Cortex of kidney (tissue), 1 donor: ENCODE measurements at places on chromosomes 7 and 10.

DNA sequence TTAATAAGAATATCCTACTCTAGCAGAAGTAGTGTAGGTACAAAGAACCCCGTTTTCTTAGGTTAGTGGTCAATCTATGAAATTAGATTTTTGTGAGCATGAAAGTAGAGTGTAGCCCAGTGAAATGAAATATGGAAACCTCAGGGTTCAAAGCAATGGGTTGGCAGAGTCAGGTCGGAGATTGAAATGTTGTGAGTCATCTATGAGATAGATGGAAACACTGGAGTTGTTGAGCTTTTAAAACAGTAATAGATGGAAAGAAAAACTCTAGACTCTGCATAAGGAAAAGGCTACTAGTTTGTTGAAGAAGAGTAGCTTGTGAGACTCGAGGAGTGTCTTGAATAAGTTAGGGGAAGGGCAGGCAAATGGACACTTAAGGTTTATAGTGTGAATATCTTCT is 251.9 kb downstream of the EXOC4 start:
- no peak for DNase-seq

DNA sequence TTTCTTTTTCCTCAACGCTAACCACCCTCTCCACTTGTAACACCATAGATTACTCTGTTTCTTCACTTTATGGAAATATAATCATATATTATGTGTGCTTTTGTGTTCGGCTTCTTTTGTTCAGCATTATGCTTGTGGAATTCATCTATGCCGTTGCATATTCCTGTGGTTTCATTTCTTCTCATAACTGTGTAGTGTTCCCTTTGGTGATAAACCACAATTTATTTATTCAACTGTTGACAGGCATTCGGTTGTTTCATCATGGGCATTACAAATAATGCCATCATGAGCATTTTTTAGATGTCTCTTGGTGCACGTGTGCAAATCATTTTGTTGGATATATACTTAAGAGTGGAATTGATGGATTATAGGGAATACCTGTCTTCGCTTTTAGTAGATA is 12.1 kb downstream of the AVL9 start:
- DNase-seq, result no peak

- no peak for DNase-seq
These were observed 71.6 kb downstream of the HERPUD2 start for GRCh38 chr7:35623381-35623780.

- no peak for DNase-seq
These were observed 506 bp downstream of the CTTNBP2 start for GRCh38 chr7:117872561-117873309.

DNA sequence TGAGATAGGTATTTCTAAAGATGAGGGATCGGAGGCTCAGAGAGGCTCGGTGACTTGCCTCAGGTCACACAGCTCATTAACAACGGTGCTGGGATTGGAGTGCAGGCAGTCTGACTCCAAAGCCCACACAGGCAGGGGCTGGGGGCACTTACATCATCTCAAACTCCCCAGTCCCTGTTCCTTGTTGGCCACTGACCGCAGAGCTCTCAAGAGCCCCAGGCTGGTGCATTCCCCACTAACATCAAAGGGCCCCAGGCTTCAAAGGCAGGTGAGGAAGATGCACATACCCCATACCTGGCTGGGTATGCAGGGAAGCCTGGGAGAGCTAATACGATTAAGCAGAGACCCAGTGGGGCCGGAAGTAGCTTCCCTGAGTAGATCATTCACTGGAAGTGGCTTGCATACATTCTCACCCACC is 13.7 kb upstream of the NODAL start:
- DNase-seq, result no peak

DNA sequence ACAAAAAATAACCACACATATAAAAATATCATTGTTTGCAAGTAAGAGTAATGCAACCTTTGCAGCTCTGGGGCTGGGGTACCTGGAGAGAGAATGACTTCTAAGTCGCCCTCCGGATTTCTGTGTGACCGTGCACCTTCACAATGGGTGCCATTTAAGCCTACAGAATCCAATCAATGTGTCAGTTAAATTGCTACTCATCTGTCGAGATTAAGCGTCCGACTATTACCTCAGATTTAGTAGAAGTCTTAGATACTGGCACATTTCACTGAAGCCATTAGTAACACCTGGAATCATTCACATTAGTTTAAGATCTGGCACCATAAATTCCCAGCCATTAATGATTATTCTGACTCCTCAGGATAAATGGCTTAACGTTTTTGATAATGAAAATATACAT is 507.3 kb upstream of the MGMT start:
- no peak for DNase-seq

- DNase-seq, result no peak
These were observed 598.1 kb downstream of the SH2D4B start for GRCh38 chr10:81135851-81136250.

DNA sequence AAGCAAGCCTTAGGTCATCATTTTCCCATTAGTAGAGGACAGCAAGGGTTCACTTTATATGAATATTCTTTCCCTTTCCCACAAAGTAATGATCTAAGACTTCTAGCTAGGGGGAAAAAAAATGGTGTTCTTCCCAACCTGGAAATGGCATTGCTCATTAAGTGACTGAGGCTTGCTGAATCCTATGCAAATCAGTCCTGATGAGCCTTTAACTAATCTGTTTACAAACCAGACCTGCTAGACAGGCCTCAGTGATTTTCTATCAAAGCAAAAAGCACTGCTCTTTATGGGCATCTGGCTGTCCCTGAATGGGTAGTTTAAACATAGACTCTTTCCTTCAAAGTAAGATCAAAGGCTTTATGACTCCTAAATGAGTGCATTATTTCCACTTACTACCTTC is 146.3 kb downstream of the HIBADH start:
- DNase-seq, result no peak

GRCh38 chr7:64637521-64638445 is 28.1 kb upstream of the ZNF107 start:
- no peak for DNase-seq

GRCh38 chr7:32018845-32019578 is 51.2 kb downstream of the PDE1C start:
- DNase-seq, result no peak

GRCh38 chr10:104630731-104631130 is 10.4 kb upstream of the SORCS3 start:
- no peak for DNase-seq

DNA sequence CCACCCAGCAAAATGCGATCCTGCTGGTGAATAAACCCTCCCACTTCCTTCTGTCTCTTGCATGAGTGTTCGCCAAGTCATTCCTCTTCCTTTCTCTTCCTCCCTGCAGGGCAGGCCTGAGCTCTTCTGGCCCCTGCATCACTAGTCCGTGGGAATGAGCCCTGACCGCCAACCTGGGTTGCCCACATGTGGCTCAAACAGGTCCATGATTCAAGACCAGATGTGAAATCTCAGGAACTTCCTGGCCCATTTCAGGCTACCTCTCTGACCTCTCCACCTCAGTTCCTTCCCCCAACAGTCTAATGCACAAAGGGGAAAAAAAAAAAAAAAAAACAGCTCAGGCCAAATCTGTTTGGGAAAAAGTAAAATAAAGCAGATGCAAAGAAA is 5.4 kb upstream of the YWHAG start:
- no peak for DNase-seq

GRCh38 chr7:99825452-99825851 is 2.4 kb upstream of the CYP3A43 start:
- no peak for DNase-seq

DNA sequence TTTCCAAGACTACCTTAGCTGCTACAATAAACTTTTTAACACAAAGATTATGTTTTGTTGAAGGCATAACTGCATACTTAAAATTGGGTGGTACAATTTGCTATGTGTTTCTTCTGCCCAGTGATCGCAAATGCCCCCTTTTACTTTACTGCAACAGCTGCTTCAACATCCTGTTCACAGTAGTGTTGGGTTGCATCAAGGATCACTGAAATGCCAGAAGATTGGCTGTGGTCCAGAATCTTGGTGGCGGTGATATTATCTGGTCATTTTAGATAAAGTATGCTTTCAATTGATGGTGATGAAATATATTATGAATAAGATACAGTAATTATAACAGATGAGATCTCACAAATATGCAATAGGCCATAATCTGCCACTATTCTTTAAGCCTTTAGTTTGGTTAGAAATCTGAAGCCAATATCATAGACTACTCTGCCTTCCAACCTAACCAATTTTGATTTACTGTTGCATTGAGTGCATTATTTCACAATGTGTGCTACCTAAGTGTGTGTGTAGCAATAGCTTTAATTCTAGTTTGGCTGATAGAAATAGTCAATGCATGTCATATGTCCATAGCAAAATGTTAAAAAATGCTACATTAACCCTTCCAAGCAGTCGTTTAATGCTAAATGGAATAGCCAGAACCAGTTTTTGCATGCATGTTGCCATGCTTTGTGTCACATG is 29.8 kb upstream of the ING3 start:
- no peak for DNase-seq

- no peak for DNase-seq
These were observed 5.6 kb upstream of the MUC3A start for GRCh38 chr7:100943693-100944092.

DNA sequence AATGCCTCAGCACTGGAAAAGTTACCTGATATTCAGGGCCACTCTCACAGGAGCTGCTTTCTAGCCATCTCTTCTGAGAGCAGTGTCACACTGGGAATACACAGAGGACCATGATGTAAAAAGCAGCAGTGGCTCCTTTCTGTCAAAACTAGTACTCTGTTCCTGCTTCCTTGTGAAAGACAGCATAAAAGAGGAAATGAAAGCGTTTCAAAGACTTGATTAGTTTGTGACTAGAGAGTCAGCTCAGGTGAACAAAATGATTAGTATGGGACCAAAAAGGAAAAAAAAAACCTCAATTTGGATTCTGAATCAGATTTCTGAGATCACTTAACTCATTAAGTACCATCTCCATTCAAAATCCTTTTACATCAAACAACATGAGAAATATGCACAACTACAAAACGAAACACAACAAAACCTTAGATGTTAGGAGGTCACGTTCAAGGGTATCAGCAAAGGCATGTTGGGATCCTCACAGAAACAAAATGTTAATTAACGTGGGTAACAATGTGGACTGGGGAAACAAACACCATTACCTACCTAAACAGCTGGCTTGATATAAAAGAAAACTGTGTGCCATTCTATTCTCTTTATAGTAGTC is 103.7 kb downstream of the MACC1 start:
- no peak for DNase-seq

DNA sequence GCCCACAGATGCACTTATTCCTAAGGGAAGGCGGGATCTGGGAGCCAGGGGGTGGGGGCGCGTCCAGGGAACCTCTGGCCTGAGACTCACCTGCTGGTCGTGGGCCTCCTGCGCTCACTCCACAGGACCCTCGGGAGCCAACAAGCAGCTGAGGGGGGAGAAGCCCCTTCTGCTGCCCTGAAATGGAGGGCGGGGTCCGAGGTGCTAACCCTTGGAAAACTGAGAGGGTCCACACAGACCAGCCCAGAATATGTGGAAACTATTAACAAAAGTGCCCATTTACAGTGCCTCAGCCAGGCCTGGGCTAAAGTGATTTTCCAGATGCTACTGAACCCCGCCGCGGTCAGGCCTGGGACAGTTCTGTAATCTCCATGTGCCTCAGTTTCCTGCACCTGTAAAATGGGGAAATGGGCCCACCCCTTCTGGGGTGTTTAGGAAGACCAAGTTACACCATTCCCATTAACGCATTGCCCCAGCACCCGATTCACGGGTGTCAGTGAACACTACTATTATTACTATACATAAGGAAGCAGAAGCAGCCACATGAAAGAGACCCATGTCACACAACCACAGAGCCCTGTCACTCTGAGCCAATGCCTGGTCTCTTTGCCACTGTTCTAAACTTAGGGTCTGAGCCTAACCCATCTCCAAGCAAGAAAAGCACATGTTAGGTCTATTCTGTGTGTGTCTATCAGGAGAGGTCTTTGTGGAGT is 630 bp upstream of the VSTM4 start:
- no peak for DNase-seq

- no peak for DNase-seq
These were observed 100.2 kb upstream of the PRSS58 start for GRCh38 chr7:142357953-142358520.

DNA sequence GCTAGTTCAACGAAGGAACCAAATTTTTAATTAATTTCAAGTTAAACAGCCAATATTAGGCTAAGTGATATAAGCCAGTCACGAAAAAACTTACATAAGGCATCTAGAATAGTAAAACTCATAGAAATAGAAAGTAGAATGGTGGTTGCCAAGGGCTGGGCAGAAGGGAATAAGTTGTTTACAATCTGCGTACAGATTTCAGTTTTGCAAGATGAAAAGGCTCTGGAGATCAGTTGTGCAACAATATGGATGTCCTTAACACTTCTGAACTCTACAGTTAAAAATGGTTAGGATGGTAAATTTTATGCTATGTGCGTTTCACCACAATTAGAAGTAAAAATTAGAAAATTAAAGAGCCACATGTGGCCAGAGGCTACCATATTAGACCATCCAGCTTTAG is 13.3 kb downstream of the SCRN1 start:
- DNase-seq, result no peak

GRCh38 chr7:121006711-121007315 is 18.3 kb downstream of the CPED1 start:
- DNase-seq, result no peak

DNA sequence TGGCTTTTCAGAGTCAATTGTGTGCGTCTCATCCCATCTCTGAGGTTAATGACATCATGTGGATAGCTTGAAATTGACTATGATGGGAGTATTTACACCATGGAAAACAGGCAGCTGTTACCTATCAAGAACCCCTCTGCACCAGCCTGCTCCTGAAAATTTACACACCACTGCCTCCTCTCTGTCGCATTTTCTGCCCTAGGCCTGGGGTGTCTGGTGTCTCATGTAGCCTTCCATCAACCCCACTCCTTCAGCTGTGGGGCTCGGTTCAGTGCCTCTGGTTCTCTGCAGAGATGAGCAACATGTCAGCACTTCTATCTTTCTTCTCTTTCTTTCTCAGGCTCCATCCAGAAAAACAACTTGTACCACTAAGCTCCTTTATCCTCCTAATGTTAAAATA is 600.5 kb downstream of the TYW1 start:
- no peak for DNase-seq

DNA sequence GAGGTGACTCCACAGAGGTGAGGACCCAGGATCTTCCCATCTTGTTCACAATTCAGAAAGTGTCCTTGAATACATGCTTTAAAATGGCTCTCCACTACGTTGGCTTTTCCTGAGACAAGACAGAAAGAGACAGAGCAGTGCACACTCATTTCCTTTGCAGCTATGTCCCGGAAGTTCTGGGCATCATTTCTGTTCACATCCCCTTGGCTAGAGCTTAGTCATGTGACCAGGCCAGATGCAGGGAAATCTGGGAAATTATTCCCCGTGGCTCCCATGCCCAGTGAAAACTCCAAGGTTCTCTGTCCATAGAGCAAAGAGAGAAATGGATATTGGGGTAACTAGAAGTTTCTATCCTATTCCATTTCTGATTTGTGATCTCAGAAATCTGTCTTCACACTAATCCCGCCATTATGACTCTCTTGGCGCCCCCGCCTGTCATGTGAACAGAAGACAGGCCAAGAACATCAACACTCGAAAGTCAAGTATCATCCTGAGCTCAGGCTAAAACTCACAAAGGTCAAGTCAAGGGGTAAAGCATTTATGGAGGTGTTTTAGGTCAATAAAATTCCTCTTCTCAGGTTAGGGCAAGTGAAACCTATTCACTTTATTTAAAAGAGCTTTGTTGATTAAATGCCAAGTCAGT is 251.4 kb upstream of the HABP2 start:
- DNase-seq, result no peak

- no peak for DNase-seq
These were observed 53.0 kb downstream of the SH2D4B start for GRCh38 chr10:80590585-80591125.

GRCh38 chr7:44374007-44374763 is 48.8 kb upstream of the CAMK2B start:
- DNase-seq, result no peak

- no peak for DNase-seq
These were observed 302.7 kb downstream of the RPS24 start for GRCh38 chr10:78336402-78336791.

GRCh38 chr10:62399211-62399610 is 25.0 kb downstream of the ZNF365 start:
- DNase-seq, result no peak
